ENCODE measurements at places on chromosomes 2 and 18. TPM values are rescaled to one million over a fixed set of nuclear protein-coding genes. Genes with fewer than 3 reads are reported as not detected.

C2orf80 gene
- not detected for total RNA-seq

WDPCP gene
- 4.3 TPM for total RNA-seq

DYNAP gene
- total RNA-seq, result not detected

GALNT14 gene
- total RNA-seq, result 14.4 TPM

EML6 gene
- total RNA-seq, result 0.91 TPM

- DNase-seq, result no peak
Measured at GRCh38 chr18:3848316-3848715, 398.3 kb downstream of the TGIF1 start.

DNA sequence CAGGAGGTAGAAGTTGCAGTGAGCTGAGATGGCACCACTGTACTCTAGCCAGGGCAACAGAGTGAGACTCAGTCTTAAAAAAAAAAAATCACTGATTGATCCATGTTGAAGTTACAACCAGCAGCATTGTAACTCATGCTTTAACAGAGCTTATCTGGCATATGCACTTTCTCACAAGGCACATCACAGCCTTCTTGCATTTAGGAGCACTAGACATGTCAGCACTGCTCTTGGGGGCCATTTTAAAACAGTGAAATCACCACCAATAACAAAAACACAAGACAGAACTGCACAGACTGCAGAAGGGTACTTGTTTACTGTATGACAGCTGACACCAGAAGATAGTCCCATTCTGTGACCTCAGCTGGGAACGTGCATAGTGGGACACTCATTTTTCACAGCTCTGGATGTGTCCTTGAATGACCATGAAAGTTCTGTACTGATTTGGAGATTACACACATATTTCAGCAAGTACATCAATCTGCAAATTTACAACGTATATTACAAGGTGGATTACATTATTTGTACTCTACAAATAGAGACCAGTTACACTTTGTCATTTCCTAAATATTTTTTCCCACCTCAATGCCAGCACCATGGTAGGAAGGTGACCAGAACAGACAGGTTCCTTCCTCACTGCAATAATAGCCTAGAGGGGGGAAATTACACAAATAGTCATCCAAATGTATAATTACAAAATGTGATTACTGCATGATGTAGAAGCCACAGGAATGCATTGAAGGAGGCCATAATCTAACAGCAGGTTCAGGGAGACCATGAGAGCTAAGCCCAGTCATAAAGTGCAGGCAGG, 35.1 kb downstream of the CCBE1 start:
- DNase-seq, result no peak

DNA sequence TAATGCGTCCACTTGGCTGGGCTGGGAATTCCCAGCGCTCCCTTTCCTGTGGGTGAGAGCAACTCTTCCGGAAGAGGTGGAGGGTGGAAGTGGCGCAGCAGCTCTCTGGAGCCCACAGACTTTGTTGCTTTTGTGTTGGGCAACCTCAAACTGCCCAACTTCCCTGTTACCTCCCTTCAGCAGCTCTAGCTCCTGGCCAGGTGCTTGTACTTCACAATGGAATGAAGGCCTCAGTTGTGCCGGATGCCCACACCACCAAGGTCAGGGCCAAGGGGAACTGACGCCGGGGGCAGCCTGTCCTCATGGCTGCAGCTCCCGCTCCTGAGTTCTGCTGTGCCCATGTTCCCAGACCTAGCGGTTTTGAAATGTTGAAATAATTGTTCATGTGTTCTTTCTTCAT, 322.9 kb downstream of the GALR1 start:
- DNase-seq, result no peak

DNA sequence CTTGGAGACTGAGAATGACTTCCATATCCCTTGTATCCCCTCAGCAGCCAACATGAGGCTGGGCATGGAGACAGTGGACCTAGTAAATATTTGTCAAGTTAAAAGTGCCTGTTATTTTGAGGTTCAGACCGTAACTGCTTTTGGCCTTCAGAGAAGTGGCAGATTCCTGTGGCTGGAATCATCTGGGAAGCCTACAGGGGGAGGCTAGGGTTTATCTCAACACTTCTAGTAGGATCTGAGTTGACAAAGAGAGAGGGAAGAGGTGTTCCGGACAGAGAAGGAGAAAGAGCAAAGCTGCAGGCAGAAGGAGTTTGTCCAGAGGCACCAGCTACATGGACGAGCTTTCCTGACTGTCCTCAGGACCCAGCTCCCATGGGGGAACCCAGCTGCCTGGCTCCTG, 27.0 kb downstream of the SLC14A2 start:
- DNase-seq, result no peak

DNA sequence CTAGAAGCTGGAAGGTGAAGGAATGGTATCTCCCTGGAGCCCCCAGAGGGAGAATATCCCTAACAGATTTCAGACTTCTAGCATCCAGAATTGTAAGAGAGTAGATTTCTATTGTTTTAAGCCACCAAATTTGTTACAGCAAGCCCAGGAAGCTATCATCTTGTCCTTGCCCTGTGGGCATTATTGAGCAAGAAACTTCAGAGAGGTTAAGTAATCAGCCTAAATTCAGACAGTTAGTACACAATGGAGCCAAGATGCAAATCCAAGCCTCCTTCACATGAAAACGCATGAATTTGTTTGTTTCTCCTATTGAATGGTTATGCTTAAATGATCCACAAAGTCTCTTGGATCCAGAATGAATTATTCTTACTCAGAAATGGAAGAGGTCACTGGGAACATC, 55.2 kb upstream of the TRIB2 start:
- no peak for DNase-seq

DNA sequence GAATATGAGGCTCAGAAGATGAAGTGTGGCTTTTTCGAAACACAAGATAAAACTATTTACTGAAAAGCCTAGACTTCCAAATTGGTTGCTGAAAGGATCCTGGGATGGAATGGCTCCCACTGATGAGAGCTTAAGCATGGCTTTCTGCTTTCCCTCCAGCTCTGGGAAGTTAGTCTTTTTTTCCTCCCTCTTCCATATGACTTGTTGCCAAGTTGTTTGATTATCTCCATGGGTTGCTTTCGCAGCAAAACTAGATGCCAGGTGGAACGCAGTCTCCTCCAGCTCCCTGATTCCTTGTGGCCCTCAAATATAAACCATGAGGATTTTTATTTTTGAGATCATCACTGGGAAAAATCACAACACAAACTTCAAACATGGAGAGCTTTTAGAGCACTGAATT, 276.5 kb downstream of the LRRTM1 start:
- DNase-seq, result no peak

DNA sequence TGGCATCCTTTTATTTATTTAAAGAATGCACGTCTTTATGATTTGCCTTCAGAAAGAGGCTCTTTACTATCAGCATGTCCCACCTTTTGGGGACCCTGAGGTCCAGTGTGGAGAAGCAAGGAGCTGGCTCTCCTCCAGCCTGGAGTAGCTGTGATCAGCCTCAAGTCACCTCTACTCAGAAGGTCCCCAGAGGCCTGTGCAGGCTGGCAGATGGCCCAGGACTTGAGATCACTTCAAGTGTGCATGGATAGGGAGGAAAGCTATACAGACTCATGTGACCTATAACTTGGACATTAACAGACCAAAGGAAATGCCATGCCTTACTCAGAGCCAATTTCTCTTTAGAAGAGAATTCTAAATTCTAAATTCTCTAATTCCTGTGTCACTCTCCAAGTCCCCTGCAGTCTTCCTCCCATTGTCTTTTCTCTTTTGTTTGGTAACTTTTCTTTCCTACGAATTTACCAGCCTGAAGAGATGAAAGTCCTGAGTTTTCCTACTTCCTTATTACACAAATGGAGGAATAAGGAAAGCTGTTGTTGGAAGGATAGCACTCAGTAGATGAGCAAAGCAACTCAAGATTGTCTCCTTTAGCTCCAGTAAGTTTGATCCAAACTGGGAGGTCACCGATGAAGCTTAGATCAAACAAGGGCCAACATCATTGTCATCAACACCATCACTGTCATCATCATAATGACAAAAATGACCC, 163.9 kb downstream of the GFPT1 start:
- no peak for DNase-seq

- no peak for DNase-seq
Measured at GRCh38 chr18:57780706-57781347, 22.3 kb downstream of the ATP8B1 start.

DNA sequence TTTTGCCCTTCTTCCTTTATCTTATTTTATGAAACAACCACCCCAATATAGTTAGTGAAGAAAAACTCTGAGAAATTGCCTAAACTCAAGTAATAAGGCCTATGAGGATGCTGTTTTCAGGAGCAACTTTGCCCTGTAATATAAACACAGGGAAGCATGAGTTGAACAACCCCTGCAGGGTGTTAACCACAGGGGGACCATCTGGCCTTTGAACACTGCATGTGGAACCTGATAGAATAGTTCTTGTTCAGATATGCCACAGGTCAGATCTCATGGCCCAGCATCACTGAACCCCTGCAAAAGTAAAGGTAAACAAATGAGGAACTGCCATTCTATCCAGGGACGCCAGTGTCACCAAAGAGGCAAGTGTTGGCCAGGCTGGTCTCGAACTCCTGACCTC, 82.6 kb downstream of the MAPK4 start:
- DNase-seq, result no peak

- peak; percentile 97 for DNase-seq
Measured at GRCh38 chr18:58671111-58671631, at the start of gene MALT1. TSS of gene MALT1 (plus strand) at chr18:58671465. CDS start at chr18:58671644, 179 bp downstream.

DNA sequence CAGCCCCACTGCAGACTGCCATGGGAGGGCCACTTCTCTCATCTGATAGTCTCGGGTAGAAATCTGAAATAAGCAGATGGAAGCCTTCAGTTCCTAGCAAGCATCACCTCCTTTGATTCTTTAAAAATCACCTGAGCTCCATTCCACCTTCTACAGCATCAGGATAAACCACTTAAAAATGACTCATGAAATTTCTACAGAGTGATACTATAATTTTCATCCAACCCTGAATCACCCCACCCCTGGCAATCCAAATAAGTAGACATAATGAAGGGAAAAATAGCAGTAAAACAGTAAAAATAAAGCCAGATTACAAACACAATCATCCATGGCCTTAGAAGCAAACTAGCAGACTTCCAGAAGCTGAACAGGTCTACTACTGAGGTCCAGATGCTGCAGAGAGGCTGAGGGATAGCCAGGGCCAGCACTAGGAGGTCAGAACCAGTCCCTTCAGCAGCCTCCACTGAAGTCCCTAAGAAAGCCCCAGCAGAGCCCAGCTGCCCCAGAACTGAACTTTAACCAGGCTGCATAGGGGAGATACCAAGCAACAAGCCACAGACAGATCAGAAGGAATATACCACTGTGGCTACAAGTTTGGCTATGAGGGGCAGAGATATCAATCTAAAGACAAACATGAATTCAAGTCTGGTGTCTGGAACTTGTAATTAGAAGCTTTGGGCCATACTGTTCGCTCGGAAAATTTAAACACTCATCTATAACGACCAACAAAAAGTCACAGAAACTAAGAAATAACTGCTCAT, 54.7 kb upstream of the RNU4ATAC start:
- no peak for DNase-seq

GRCh38 chr2:195592105-195592504, 64.9 kb upstream of the SLC39A10 start:
- DNase-seq, result no peak

- no peak for DNase-seq
Measured at GRCh38 chr18:31056296-31056695, 13.8 kb upstream of the DSC3 start.

DNA sequence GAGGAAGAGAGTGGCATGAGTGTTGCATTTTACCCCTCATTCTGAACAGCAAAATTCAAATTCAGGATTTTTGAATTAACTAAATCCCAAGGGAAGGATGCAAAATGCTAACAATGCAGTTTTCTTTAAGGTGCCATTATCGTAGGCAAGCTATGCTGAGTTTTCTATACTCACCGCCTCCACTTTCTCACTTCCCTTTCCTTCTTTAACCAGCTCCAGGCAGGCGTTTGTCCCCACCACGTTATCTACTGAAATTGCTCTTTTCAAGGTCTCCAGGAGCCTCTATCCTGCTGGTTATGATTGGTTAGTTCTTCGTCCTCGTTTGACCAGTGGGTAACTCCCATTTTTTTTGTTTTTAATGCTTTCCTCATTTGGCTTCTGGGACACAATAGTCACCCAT, 1.8 kb upstream of the CPO start:
- no peak for DNase-seq

- no peak for DNase-seq
Measured at GRCh38 chr2:181374781-181375675, 82.2 kb upstream of the ITGA4 start.

DNA sequence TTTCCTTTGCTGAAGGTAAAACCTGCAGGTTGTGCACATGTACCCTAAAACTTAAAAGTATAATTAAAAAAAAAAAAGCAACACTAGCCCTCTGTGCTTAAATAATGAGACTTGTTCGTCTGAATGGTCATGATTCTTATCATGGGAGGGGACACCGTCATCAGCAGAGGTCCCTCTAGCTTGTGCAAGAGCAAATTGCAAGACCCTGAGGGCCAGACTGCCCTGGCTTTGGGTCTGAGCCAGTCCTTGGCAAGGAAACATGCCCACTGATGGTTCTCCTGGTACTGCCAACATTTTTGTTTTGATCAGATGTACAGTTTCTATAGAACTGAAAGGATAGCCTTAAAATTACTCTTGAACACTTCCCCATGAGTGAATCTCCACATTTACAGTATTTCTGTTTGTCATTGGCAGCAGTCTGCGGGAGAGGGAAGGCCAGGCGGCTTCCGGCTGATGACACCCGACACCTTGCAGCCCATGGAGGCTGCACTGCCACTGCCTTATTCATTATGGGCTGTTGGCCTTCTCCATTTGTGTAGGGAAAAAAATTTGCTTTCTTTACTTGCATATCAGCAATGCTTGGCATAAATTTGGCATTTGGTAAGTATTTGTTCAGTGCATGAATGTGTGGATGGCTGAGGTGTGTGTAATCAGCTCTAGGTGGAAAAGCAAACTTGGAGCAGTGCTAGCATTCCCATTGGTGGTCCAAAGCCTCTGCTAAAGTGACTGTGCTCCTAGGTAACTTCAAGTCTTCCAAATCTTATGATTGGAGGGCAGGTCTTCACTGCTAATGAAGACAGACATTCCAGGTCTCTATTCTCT, 161.6 kb upstream of the ALKAL2 start:
- DNase-seq, result no peak

GRCh38 chr2:30288561-30288960, 57.2 kb downstream of the LBH start:
- DNase-seq, result no peak

- no peak for DNase-seq
Measured at GRCh38 chr2:18926631-18927524, 337.5 kb upstream of the NT5C1B start.

GRCh38 chr2:197235711-197236110, 74.9 kb downstream of the ANKRD44 start:
- no peak for DNase-seq

Data from glutamatergic neuron (in vitro differentiated cells).